Activated CD4-positive, alpha-beta memory T cell treated with anti-CD3 and anti-CD28 coated beads for 36 hours (primary cell): ENCODE measurements at places on chromosomes 1 and 21. TPM values are rescaled to one million over a fixed set of nuclear protein-coding genes. Genes with fewer than 3 reads are reported as not detected.

DNA sequence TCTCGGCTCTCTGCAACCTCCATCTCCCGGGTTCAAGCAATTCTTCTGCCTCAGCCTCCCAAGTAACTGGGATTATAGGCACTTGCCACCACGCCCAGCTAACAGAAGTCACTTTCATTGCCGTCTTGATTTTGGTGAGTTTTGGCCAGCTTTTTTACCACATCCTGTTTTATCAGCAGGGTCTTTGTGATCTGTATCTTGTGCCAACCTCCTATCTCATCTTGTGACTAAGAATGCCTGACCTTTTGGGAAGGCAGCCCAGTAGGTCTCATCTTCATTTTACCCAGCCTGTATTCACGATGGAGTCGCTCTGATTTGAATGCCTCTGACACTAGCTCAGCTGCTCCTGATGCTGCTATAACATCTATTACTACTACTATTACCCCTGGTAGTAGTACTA lies 46.8 kb upstream of the BARHL2 start:
- no peak for DNase-seq

DNA sequence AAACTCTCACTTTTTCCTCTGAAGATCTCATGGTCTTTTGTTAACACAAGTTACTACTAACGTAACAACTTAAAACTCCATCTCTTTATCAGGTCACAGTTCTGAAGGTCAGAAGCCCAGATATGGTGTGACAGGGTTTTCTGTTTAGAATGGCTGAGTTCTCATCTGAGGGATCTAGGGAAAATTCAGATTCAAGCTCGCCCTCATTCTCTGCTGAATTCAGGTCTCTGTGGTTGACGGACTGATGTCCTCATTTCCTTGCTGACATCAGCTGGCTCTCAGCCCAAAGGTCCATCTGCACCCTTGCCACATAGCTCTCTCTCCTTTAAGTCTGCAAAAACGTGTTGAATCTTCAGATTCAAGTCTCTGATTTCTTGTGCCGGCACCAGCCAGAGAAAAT lies 6.1 kb upstream of the NTPCR start:
- DNase-seq, result peak; percentile 17

Gene FNDC10
- 1.5 TPM for total RNA-seq

Gene ZNF593OS
- not detected for total RNA-seq

DNA sequence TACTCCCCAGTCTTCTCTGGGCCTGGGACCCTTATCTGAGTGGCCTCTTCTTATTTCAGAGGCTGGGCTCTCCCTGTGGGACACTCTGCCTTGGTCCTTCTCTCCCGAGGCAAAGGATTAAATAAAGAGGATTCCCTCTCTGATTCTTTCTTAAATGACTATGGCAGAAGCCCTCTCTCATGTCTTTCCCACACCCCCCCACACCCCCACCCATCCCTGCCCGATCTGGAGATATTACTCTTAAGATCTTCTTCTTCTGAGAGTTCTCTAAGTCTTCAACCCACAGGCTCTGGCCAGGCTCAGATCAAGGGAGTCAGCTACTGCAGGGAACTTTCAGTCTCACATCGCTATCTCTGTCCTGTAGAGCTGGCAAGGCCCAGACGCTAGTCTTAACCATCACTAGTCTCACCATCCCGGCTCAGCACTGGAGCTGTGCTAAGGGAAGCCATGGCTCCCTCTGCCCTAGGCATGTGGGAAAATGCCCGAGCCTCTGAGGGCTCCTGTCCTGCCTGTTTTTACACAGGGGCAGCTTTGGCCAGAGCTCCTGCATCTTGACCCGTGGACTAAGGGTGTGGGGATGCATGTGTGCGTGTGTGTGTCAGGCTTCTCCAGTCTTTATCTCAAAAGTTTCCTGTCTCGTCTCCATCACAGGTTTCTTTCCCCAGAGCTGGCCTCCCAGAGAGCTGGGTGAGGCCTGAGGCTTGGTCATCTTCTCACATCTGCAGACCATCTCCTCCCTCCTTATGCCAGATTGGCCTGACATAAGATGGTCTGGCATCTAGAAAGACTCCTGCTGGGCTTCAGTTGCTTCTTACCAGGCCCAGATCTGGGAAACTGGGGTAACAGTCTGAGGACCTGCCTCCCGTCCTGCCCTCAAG lies 36.7 kb downstream of the LGR6 start:
- DNase-seq, result no peak

- DNase-seq, result no peak
Observed at GRCh38 chr1:17027900-17028299, 16.2 kb upstream of the ATP13A2 start.

GRCh38 chr1:5428351-5428750 lies 563.9 kb downstream of the NPHP4 start:
- no peak for DNase-seq

Gene CCDC181
- total RNA-seq, result not detected

Gene CBR1
- 45.6 TPM for total RNA-seq

Gene MX1
- 106 TPM for total RNA-seq

DNA sequence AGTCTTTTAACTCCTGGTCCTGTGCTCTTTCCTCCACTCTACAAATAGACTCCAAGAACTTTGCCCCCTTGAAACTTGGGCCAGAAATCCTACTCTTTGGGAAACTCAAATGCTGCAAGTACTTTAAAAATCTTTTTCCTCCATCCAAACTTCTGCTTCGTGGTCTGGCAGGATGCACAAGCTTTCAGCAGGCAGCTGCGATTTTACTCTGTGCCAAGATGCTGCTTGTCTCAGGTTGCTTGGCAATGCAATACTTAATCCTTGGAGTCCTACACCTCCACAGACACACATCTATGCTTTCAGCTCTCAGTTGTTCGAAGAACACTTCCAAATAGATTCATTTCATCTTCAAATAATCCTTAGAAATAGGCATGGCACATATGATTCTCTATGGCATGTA lies 435.3 kb upstream of the USP24 start:
- no peak for DNase-seq
